ENCODE measurements at places on chromosomes 4 and X. TPM values are rescaled to one million over a fixed set of nuclear protein-coding genes. Genes with fewer than 3 reads are reported as not detected.

Gene SHROOM4
- 6.9 TPM for total RNA-seq

Gene FAM241A
- total RNA-seq, result 4.3 TPM

DNA sequence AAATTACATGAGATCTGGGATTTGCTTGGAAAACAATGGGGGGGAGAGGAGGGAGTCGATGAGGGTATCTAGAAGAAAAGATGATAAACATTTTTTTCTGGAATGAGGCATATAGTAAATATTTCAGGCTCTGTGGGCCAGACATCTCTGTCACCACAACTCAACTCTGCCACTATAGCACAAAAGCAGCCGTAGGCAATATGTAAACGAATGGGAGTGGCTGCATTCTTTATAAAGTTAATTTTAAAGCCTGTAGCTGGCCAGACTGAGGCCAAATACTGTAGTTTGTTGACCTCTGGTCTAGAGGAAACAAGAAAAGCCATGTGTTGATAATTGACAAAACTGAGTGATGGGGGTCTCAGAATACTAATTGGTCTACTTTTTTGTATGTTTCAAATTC, 14.1 kb upstream of the TCEANC start:
- no peaks in the 10 kb centered on the region for H3K4me1 ChIP-seq
- no peaks in the 10 kb centered on the region for H3K36me3 ChIP-seq

GRCh38 chr4:166498546-166498945, 625.5 kb downstream of the TLL1 start:
- no peaks in the 10 kb centered on the region for H3K36me3 ChIP-seq
- H3K27me3 ChIP-seq, result peaks cover 5% of the 10 kb centered on the region
- H3K4me1 ChIP-seq, result no peaks in the 10 kb centered on the region
- no peak overlapping the region for H3K27ac ChIP-seq
- H3K4me3 ChIP-seq, result no peak overlapping the region
- no peak for DNase-seq

DNA sequence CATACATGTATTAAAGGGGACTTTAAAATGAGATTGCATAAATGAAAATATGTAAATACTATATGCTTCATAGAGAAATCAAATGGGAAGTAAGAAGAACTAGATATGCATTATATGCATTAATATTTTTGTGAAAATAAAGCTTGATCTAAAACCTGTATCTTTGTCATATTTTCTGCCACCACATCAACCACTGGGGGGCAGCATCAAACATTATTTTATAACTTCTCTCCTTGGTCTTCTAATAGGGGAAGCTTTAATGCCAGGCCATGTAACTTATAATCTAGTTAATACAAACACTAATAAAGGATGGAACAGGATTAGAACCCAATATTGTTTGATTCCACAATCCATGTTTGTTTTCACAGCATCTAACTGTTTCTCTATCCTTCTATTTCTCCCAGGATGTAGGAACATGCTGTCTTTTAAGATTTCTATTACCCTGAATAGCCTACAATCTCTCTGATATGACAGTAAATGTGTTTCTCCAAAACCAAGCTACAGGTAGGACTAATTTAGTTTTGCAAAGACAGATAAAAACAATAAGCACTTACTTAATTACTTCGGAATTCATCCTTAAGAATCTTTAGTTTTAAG, 10.0 kb downstream of the QRFPR start:
- no peaks in the 10 kb centered on the region for H3K4me1 ChIP-seq
- DNase-seq, result no peak
- H3K27me3 ChIP-seq, result no peaks in the 10 kb centered on the region
- H3K27ac ChIP-seq, result no peak overlapping the region

GRCh38 chr4:183599284-183599683, 59.7 kb downstream of the RWDD4 start:
- no peaks in the 10 kb centered on the region for H3K4me1 ChIP-seq
- H3K27ac ChIP-seq, result no peak overlapping the region
- H3K36me3 ChIP-seq, result no peaks in the 10 kb centered on the region
- no peak for DNase-seq

Gene CLNK
- not detected for total RNA-seq

Gene GAGE12H
- not detected for total RNA-seq

- peak; percentile 80 for DNase-seq
- H3K27me3 ChIP-seq, result peaks cover 3% of the 10 kb centered on the region
- no peaks in the 10 kb centered on the region for H3K4me1 ChIP-seq
- H3K27ac ChIP-seq, result peak within 1 kb of the TSS; percentile 76
- H3K4me3 ChIP-seq, result peak within 1 kb of the TSS; percentile 72
- H3K36me3 ChIP-seq, result no peaks in the 10 kb centered on the region
Observed at GRCh38 chrX:107775734-107776511, at the start of gene TSC22D3. TSC22D3 (minus strand) TSS chrX:107775787; CDS start chrX:107775419, 368 bp downstream.

Gene SUPT20HL1
- total RNA-seq, result not detected

Gene CT47B1
- total RNA-seq, result not detected

Gene IQCM
- total RNA-seq, result not detected

- H3K27me3 ChIP-seq, result no peaks in the 10 kb centered on the region
- H3K4me3 ChIP-seq, result no peak overlapping the region
- no peak overlapping the region for H3K27ac ChIP-seq
- no peak for DNase-seq
- H3K36me3 ChIP-seq, result no peaks in the 10 kb centered on the region
- H3K4me1 ChIP-seq, result no peaks in the 10 kb centered on the region
Observed at GRCh38 chr4:119490335-119490734, 138.3 kb downstream of the PDE5A start.

- no peak for DNase-seq
- H3K4me1 ChIP-seq, result no peaks in the 10 kb centered on the region
- H3K27me3 ChIP-seq, result no peaks in the 10 kb centered on the region
- H3K36me3 ChIP-seq, result no peaks in the 10 kb centered on the region
Observed at GRCh38 chr4:36461344-36461743, 179.9 kb downstream of the DTHD1 start.

- peaks cover 36% of the 10 kb centered on the region for H3K27me3 ChIP-seq
- no peaks in the 10 kb centered on the region for H3K36me3 ChIP-seq
- H3K27ac ChIP-seq, result no peak overlapping the region
- no peak for DNase-seq
- no peak overlapping the region for H3K4me3 ChIP-seq
- no peaks in the 10 kb centered on the region for H3K4me1 ChIP-seq
Observed at GRCh38 chrX:103170216-103170615, 44.7 kb upstream of the BEX4 start.

GRCh38 chr4:102678107-102678506, 82.7 kb downstream of the MANBA start:
- no peak overlapping the region for H3K4me3 ChIP-seq
- H3K27ac ChIP-seq, result no peak overlapping the region
- no peak for DNase-seq
- no peaks in the 10 kb centered on the region for H3K27me3 ChIP-seq
- H3K36me3 ChIP-seq, result peaks cover 1% of the 10 kb centered on the region

GRCh38 chrX:119516157-119516702, 48.0 kb downstream of the SLC25A5 start:
- peaks cover 14% of the 10 kb centered on the region for H3K27me3 ChIP-seq
- no peaks in the 10 kb centered on the region for H3K36me3 ChIP-seq
- H3K4me3 ChIP-seq, result no peak overlapping the region
- H3K27ac ChIP-seq, result no peak overlapping the region

DNA sequence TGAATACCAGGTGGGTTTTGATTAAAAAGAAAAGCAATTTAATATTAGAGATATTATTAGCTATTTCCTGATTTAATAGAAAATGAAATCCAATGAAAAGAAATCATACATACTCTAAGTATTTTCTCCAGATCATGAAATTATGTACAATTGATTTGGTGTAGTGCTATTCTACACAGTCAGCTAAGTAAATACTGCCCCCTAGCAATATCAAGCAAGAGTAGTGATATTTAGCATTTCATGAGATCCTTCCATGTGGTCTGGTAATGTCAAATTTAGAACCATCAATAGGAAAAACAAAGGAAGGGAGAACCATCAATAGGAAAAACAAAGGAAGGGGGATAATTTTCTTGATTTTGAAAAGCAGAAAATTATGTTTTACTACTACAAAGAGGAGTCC, 114.6 kb downstream of the TBCK start:
- no peaks in the 10 kb centered on the region for H3K4me1 ChIP-seq
- H3K27me3 ChIP-seq, result no peaks in the 10 kb centered on the region
- H3K36me3 ChIP-seq, result no peaks in the 10 kb centered on the region
- H3K27ac ChIP-seq, result no peak overlapping the region

- no peaks in the 10 kb centered on the region for H3K4me1 ChIP-seq
- peak overlapping the region; percentile 66 for H3K4me3 ChIP-seq
- H3K27me3 ChIP-seq, result no peaks in the 10 kb centered on the region
Observed at GRCh38 chr4:85475631-85476233, 782 bp downstream of the ARHGAP24 start.

DNA sequence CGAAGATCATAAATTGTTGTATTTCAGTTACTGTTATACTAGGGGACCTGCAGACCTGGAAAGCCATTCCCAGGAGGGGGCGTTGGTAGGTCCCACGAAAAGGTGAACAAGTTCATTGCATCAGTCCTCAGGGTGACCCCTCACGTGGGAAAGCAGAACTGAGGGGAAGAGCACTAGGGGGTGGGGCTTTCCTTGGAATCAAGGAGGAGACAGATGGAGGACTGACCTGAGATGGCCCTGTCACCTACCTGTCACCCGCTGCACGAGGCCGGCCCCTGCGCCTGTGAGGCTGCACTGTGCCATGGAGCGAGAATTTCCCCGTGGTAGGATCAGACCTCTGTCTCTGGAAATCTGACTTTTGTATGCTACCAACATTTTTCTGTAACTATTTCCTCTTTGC, 41.8 kb upstream of the CLDN24 start:
- no peaks in the 10 kb centered on the region for H3K27me3 ChIP-seq
- H3K4me3 ChIP-seq, result no peak overlapping the region
- H3K27ac ChIP-seq, result no peak overlapping the region
- no peak for DNase-seq

GRCh38 chrX:106612393-106612763, 600 bp downstream of the RADX start:
- peaks cover 44% of the 10 kb centered on the region for H3K27me3 ChIP-seq
- H3K27ac ChIP-seq, result no peak overlapping the region
- H3K4me1 ChIP-seq, result no peaks in the 10 kb centered on the region
- H3K36me3 ChIP-seq, result no peaks in the 10 kb centered on the region

- no peak overlapping the region for H3K4me3 ChIP-seq
- no peak overlapping the region for H3K27ac ChIP-seq
- DNase-seq, result no peak
Observed at GRCh38 chr4:17480210-17480927, 31.5 kb downstream of the QDPR start.

DNA sequence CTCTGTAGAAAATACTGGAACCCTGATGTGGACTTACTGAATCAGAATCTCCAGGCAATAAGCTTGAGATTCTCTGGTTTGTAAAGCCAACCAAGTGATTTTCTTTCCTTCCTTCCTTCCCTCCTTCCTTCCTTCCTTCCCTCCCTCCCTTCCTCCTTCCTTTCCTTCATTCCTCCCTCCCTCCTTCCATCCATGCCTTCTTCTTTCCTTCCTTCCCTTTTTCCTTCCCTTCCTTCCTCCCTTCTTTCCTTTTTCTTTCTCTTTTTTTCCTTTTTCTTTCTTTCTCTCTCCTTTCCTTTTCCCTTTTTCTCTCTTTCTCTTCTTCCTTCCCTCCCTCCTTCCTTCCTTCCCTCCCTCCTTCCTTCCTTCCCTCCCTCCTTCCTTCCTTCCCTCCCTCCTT, 450.8 kb downstream of the GRXCR1 start:
- no peak for DNase-seq
- H3K27ac ChIP-seq, result no peak overlapping the region
- no peaks in the 10 kb centered on the region for H3K36me3 ChIP-seq

Gene RASSF6
- total RNA-seq, result 11.7 TPM

- H3K36me3 ChIP-seq, result no peaks in the 10 kb centered on the region
- no peak overlapping the region for H3K4me3 ChIP-seq
Observed at GRCh38 chr4:128820671-128821070, 11.2 kb downstream of the JADE1 start.

GRCh38 chr4:1080961-1081688, 32.2 kb downstream of the RNF212 start:
- no peaks in the 10 kb centered on the region for H3K4me1 ChIP-seq
- DNase-seq, result no peak

Gene ESX1
- total RNA-seq, result not detected

DNA sequence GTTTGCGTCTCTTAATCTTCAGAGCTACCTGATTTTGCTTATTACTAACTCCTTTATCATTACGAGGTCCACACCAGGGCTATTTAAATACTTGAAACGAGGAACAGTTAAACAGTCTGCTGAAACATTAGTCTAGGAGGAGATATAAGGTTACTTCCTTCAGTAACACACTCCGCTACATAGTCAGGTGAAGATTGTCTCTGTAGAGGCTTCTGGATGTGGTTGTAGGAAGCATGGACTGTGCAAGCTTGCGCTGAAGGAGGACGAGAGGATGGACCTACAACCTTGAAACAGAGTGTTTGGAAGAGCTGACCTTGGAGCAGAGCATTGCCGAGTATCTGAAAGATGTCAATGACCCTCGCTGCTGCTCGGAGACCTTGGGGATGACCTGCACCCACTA, at the start of gene CLRN2:
TSS of gene CLRN2 (plus strand) at position 301 of the 400 bp plus-strand sequence. CDS start 102 bp downstream, outside the sequence.
- no peak for DNase-seq
- H3K4me1 ChIP-seq, result peaks cover 8% of the 10 kb centered on the region
- no peak within 1 kb of the TSS for H3K4me3 ChIP-seq
- no peaks in the 10 kb centered on the region for H3K36me3 ChIP-seq
- no peaks in the 10 kb centered on the region for H3K27me3 ChIP-seq

Gene ZNF518B
- total RNA-seq, result 24.7 TPM

Measured in breast epithelium (tissue), 4 donors.